ENCODE measurements at places on chromosomes 4 and X.

DNA sequence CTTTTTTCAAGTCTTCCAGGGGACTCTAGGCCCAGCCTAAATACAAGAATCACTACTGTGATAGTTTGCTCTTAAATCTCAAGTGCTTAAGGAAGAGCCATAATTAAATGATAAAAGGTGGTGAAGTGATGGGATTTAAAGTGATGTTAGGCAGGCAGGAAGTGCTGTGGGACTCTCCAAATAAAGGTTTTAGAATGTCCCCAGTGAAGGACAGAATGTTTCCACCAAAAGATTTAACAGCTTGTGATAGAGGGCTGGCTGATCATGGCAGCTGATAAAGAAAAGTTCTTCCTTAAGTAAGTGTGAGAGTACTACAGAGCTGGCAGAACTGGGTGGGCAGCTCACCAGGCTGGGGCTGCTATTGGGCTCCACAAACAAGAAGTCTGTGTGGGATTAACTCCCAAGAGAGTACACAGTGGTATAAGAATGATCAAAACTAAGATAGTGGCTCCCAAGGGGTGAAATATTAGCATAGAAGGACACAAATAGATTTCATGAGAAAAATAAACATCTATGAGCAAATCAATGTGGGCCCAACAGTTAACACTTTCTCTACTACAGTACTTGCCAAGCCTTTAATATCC, 637.2 kb upstream of the CPEB2 start:
- DNase-seq: no peak

DNA sequence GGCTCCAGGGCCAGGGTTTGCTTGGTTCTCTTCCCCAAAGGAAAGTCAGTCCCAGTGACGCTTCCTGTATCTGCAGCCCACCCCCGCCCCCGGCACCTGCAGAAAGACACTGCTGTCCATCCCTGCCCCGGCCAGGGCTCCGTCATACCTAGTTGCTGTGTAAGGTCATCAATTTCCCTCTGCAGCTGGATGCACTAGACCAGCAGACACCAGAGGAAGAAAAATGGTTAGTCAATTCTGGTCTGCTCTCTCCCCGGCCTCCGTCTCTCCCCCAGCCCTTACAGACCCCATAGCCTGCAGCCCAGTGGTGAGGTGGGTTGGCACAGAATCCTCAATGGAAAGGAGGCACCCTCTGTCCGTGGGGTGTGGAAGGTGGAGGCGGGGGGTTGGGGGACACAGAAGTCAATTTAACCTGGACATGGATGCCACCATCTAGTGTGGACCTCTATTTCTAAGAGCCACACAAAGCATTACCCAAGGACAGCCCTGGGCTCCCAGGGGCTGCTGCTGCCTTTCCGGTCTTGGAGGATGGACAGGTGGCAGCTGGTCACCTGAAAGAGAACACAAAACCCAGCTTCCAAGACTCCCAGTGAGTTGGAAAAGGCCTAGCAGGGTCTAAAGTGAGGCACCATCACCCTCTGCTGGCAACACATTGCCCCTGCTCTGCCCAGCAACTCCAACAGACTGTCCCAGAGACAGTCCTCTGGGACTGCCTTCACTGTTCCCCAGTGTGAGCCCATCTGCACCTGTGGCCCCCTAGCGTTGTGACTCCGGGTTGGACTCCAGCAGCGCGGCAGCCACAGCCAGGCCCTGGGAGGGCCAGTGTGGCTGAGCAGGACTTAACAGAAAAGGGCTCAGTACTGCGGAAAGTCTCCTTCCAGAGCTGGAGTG, 40.2 kb upstream of the NHSL2 start:
- no peak for DNase-seq

GRCh38 chrX:16743604-16744325, 24.4 kb downstream of the SYAP1 start:
- no peak for DNase-seq

DNA sequence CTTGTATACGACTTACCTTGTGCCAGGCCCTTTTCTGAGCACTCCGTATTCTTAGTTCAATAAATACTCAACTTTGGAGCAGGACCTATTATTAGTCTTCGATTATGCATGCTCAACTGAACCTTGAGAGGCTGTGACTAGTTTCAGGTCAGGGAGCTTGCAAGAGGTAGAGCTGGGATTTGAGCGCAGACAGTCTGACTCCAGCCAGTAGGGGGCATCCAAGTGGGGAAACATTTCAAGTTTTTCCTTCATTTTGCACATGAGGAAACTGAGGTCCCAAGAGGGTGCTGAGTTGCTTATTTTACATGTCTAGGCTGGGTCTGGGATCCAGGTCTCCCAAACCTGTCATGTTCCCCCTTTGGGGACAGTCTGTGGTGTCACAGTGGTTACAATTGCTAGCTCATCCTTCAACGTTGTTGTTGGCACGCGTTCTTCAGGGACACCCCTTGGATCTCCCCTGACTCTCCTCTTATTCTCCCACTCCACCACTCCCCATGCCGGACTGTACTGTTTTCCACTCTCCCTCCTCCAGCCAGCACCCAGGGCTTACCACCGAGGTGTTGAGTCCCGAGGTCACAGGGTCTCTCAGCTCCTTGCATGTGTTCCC, 6.7 kb upstream of the PRICKLE3 start:
- no peak for DNase-seq

DNA sequence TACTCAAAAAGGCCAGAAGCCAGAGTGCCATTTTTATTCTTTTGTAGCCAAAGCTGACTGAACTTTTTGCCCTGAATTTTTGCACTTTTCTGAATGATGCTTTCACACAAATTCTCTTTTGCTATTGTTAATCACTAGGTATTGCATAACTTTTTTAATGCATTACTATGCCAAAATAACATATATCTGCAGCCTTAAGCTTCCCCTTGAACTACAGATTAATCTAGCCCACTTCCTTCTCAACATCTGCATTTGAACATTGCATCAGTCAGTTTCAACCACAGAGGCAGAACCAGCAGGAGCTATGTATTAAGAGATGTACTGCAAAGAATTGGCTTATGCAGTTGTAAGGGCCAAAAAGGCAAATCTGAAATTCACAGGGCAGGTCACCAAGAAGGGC, 197.6 kb upstream of the GYPA start:
- DNase-seq: no peak

DNA sequence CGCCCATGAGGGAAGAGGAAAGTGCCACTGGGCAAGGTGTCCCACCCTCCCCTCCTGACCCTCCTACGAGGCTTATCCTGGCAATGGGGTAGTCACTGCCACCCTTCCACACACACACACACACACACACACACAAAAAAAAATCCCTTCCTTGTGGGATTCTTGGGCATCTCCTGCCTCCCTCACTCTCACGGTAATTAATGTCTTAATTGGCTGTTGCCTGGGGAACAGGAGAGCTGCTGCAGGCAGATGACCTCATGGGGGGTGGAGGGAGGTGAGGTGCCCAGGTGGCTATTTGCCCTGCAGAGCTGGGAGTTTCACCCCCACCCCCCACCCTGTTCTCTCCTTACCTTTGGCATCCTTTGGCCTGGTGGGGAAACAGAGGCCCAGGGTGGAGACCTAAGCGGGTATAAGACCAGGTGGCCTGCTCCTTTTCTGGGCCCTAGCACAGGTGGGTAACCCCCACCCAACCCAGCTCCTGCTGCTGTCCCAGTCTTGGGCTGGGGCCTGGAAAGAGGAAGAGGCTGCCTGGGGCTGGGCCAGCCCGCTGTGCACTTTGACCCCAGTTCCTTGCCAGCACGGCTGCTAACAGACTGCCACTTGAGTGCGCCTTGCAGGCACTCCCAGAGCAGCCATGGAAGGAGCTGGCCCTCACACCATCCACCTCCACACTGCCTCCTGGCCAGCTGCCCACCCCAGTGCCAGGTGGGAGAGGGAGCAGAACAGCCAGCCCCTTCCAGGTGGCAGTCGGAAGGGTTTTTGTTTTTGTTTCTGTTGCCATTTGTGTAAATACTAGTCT, 12.6 kb downstream of the EFNB1 start:
- DNase-seq: no peak

DNA sequence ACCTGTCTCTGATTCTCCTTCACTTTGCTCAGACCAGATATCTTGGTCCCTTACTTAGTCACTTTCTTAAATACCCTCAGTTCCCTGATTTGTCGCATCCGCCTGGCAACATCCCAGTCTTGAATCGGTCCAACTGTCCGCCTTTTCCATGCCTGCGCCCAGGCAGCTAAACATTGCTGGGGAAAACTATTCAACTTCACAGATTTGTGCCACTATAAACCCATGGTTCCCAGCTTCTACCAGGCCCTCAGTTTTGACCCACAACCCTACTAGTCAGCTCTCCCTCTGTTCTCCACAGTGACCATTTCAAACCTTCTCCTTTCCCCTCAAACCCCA, 451 bp upstream of the FGD1 start:
- no peak for DNase-seq

- DNase-seq: no peak
These were observed at the start of gene IL13RA2 for GRCh38 chrX:115017455-115017854. Gene IL13RA2 (minus strand): TSS chrX:115017616. CDS start chrX:115017269, 347 bp downstream.

GRCh38 chrX:70445951-70446350, 1.3 kb downstream of the DLG3 start:
- DNase-seq: no peak

GRCh38 chr4:112316360-112316759, 19.2 kb downstream of the ALPK1 start:
- no peak for DNase-seq

DNA sequence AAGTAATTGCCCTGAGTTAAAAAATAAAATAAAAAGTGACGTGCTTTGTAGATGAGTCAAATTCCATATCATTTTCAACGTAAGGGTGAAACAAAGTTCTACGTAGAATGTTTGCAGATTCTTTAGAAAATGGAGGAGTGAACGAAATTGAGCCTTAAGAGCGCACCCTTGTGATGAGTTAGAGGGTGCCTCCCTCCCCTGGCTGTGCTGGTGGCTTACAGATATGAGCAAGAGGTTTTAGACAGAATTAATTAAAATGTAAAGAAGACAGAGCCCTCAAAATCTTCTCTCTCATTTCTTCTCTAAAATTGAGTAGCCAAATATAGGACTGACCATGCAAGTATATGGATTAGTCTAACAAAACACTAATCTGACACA, 30.2 kb upstream of the LGI2 start:
- DNase-seq: no peak

DNA sequence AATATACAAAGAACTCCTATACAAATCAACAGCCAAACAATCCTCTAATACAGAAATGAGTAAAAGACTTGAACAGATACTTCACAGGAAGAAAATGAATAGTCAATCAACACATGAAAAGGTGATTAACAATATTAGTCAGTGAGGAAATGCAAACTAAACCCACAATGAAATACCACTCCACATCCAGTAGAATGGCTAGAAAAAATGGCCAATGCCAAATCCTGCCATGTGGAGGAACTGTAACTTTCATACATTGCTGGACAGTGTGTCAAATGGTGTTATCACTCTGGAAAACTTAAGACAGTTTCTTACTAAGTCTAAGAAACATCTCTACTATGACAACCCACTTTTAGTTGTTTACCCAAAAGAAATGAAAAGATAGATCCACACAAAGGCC, 59.5 kb downstream of the NSG1 start:
- DNase-seq: no peak

DNA sequence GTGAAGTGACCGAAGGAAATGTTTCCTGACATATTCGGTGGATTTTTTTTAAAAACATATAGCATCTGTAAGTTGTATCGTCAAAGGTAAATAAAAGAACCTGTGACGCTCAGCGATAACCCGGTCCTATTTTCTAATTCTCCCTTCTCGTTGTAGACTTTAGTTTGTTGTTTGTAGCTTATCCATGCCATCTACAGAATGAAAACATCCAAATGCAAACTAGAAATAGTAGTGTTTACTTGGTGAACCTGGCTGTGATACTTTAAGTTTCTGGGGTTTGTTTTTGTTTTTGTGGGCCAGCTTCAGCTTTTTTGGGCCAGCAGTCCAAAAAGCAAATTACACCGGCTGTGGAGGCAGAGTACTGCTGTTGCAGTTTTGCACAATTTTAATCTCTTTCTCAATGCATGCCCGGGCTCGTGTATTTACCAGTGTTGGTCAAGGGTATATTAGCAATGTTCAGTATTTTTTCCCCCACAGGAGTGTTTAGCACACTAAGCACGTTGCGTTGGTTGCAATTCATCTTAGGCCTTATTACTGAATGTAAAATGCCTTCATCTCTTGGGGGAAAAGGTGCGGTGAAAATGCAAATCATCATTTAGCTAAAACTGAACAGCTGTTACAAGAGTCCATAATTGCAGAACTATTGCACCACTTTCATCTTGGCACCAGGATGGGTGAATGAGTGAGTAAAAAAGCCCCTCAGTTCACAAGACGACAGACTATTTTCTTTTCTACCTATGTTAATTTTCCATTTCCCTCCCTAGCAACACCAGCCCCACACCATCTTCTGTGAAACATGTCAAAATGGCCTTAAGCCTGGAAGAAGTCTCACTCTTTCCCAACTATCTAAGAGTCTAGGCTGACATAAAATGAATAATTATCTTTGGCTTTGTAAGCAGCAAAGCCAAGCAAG, 1.7 kb upstream of the CNOT6L start:
- no peak for DNase-seq

GRCh38 chr4:33133723-33134122, 2413.6 kb downstream of the PCDH7 start:
- DNase-seq: no peak

- no peak for DNase-seq
These were observed 56.6 kb upstream of the DAPP1 start for GRCh38 chr4:99759988-99760387.

- no peak for DNase-seq
These were observed 83.6 kb downstream of the PPP1R2C start for GRCh38 chrX:42694260-42694815.

GRCh38 chrX:46715530-46715929, 43.4 kb downstream of the SLC9A7 start:
- no peak for DNase-seq

DNA sequence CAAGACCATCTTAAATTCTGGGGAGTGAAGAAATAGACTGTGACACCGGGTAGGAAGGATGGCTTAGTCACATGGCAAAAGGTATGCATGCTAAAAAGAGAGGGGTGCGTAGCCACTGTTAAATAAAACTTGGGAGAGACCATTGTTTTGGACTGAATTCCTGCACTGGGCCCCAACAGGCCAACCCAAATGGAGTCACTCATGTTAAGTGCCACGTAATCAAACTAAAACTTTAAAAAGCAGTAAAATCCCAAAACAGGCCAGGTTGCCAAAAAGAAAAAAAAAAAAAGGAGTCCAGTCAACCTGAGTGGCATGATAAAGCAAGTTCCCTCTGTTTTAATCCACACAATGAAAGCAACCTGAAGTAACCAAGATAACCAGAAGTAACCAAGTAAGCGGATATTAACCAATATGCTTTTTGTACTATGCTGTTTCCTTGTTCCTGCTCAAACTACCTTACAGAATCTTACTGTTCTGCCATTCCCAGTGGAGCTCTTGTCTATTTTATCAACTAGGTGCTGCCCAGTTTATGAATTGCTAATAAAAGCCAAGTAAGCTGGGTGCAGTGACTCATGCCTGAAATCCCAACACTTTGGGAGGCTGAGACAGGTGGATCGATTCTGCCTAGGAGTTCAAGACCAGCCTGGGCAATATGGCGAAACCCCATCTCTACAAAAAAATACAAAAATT, 124.6 kb upstream of the ENPP6 start:
- DNase-seq: no peak

GRCh38 chrX:78658845-78659744, at the start of gene RTL3:
Gene RTL3 (minus strand): TSS chrX:78659328. CDS start chrX:78658420, 908 bp downstream.
- no peak for DNase-seq

- DNase-seq: no peak
These were observed 174.7 kb downstream of the DACH2 start for GRCh38 chrX:86322913-86323312.

- DNase-seq: no peak
These were observed 92.5 kb downstream of the ANK2 start for GRCh38 chr4:113141901-113142346.

All from activated CD4-positive, alpha-beta T cell treated with anti-CD3 and anti-CD28 coated beads for 24 hours (primary cell).